ENCODE measurements at places on chromosomes 1 and 21. TPM values are rescaled to one million over a fixed set of nuclear protein-coding genes. Genes with fewer than 3 reads are reported as not detected.
A peak's percentile ranks its signal among the peaks of the same experiment; 100 is the strongest.

GRCh38 chr21:23887725-23888306 is 1719.5 kb downstream of the MRPL39 start:
- H3K4me1 ChIP-seq, result no peaks in the 10 kb centered on the region
- peak overlapping the region; percentile 25 for H3K4me3 ChIP-seq
- H3K27ac ChIP-seq, result peak overlapping the region; percentile 73
- DNase-seq, result peak; percentile 21

GRCh38 chr1:160370561-160371345 is 3.9 kb downstream of the NHLH1 start:
- DNase-seq, result no peak
- no peak overlapping the region for H3K27ac ChIP-seq
- H3K27me3 ChIP-seq, result no peaks in the 10 kb centered on the region
- no peak overlapping the region for H3K4me3 ChIP-seq
- peaks cover 4% of the 10 kb centered on the region for H3K4me1 ChIP-seq

GRCh38 chr1:241331328-241332036 is 25.5 kb downstream of the RGS7 start:
- DNase-seq, result no peak
- H3K4me1 ChIP-seq, result no peaks in the 10 kb centered on the region
- no peaks in the 10 kb centered on the region for H3K36me3 ChIP-seq
- H3K27me3 ChIP-seq, result no peaks in the 10 kb centered on the region
- no peak overlapping the region for H3K4me3 ChIP-seq

DNA sequence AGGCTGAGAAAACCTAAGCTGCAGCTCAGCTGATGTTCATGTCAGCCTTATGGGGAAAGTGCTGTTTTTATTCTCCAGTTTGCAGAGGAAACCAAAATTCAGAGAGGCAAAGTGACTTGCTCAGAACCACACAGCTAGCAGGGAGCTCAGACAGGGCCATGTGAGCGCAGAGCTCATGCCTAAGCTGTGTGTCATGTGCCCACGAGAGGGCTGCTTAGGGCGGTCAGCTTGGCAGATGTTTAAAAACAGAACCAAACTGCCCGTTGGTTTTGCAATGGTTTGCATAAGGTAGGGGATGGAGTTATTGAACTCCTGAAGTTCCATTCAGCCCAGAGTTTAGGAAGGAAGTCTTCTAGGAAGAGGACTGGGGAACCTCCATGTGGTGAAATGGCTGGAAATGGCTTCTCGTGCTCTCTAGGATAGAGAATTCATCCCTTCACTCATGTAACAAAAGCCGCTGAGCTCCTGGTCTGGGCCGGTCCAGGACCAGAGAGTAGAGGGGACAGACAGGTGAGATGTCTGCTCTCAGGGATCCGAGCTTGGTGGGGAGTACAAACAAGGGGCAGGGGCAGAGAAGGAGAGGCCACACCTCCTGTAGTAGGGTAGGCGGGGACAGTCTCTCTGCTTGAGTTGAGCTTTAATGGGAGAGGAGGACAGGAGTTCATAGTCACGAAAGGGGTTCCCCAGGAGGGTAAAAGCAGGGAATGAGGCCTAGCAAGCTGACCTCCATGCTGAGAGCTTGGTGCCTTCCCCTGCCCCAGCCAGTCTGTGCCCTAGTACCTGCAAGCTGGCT is 46.9 kb downstream of the ARHGEF10L start:
- no peaks in the 10 kb centered on the region for H3K4me1 ChIP-seq
- H3K27me3 ChIP-seq, result no peaks in the 10 kb centered on the region
- H3K27ac ChIP-seq, result no peak overlapping the region

DNA sequence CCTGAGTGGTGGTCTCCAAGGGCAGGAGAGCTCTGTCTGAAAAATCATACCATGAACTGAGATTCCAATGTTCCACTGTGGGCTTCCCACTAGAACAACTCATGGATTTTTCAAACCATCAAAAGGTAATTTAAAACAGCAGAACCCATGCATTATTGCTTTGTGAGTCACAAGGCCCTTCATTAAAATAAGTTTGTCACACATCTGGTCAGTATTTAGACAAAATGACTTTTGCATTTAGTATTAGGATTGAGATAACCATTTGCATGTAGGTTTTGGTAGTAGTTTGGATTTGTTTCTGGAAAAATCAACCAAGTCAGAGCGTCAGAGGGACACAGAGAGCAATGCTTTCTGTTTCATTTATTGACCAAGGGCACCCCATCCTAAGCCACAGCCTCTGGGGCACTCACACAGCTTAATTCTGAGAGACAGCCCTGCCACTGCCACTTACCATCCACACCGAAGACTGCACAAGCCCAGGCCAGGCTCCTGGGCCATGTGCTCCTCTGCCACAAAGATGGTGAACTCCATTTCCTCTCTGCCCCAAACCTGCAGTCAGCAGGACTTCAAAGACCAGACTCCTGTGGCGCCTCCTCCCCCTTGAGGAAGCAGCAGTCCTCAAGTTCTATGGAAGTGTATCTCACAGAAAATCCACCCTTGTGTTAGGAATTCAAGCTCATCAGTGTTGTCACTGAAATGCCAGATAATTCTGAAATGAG is 132.6 kb upstream of the DUSP10 start:
- DNase-seq, result no peak
- no peak overlapping the region for H3K4me3 ChIP-seq
- H3K4me1 ChIP-seq, result no peaks in the 10 kb centered on the region
- no peak overlapping the region for H3K27ac ChIP-seq
- H3K36me3 ChIP-seq, result no peaks in the 10 kb centered on the region
- peaks cover 5% of the 10 kb centered on the region for H3K27me3 ChIP-seq

DNA sequence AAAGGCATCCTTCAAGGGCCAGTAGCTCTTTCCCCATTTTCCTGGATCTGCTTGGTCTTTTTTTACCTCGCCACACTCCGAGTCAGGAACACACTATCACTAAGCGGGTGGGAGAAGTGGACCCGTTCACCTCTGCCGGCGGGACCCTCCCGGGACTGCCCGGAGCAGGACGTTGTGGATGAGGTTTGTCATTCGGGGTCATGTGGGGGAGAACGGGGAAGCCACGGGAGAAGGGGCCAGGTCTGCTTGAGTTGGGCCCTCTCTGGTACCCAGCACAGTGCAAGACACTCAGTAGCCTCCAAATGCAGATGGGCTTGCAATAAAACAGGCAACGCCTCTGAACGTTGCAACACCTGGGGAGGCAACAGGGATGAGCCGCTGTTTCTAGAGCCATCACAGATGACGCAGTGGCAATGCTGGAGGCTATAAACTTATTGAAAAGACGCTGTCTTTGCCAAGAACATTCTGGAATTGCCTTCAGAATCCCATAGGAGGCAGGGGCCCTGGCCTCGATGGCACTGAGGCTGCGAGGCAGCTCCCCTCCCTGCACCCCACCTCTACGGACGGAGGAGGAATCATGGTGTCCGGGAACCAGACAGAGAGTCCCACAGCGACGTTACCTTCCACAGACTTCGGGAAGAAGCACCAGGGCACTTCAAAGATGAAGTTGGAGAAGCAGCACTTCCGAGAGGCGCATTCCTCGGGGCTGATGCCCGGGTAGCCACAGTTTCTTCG is 3.8 kb downstream of the TFF2 start:
- no peaks in the 10 kb centered on the region for H3K4me1 ChIP-seq
- no peak overlapping the region for H3K4me3 ChIP-seq
- no peak overlapping the region for H3K27ac ChIP-seq
- H3K36me3 ChIP-seq, result no peaks in the 10 kb centered on the region
- peaks cover 13% of the 10 kb centered on the region for H3K27me3 ChIP-seq

GRCh38 chr1:44783697-44784093 is 4.3 kb downstream of the BEST4 start:
- H3K4me1 ChIP-seq, result peaks cover 37% of the 10 kb centered on the region
- no peaks in the 10 kb centered on the region for H3K27me3 ChIP-seq
- no peak for DNase-seq
- H3K36me3 ChIP-seq, result peaks cover 2% of the 10 kb centered on the region
- no peak overlapping the region for H3K4me3 ChIP-seq

DNA sequence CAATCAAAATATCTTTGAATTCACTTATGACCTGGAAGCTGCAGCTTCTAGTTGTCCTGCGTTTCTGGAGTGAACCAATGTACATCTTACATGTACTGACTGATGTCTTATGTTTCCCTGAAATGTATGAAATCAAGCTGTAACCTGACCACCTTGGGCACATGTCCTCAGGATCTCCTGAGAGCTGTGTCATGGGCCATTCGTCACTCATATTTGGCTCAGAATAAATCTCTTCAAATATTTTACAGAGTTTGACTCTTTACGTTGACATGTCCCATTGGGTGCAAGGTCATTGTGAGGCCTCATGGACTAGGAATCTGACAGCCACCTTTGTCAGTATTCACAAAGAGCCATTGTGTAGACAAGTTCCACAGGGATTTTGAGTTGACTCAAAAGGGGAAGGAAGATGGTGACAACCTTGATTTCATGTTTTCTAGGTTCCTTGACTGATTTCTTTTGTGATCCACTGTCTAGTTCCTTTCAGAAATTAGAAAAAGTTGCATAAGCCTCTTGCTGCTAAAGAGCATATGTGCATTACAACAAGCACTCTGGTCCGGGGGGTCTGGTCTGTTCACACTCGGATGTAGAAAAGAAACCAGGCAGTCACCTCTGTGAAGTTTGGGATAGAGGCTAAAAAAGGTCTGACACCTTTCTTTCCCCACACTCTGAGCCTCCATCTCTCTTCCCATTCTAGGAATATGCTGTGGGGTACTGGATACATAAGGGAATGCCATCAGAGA is 10.7 kb downstream of the CHI3L2 start:
- no peak for DNase-seq
- peaks cover 21% of the 10 kb centered on the region for H3K36me3 ChIP-seq
- no peaks in the 10 kb centered on the region for H3K27me3 ChIP-seq

DNA sequence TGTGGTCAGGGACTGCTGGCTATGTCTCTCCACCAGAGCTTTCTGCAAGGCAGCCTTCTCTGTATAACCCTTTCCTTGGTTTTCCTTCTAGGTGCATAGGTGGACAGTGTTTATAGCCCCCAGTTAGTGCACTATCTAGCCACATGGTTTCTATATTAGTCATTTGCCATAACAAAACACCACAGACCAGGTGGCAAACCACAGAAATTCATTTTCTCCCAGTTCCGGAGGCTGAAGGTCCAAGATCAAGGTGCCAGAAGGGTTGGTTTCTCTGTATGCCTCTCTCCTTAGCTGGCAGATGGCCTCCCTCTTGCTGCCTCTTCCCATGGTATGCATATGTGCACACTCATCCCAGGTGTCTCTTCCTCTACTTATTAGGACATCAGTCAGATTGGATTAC is 106.4 kb downstream of the KAZN start:
- H3K4me1 ChIP-seq, result no peaks in the 10 kb centered on the region
- no peaks in the 10 kb centered on the region for H3K36me3 ChIP-seq
- H3K27ac ChIP-seq, result no peak overlapping the region
- no peak for DNase-seq
- peaks cover 5% of the 10 kb centered on the region for H3K27me3 ChIP-seq
- H3K4me3 ChIP-seq, result no peak overlapping the region

GRCh38 chr1:78054559-78054958 is 8.8 kb downstream of the GIPC2 start:
- no peak overlapping the region for H3K27ac ChIP-seq
- no peak for DNase-seq
- H3K36me3 ChIP-seq, result no peaks in the 10 kb centered on the region
- H3K4me1 ChIP-seq, result no peaks in the 10 kb centered on the region
- H3K27me3 ChIP-seq, result peaks cover 3% of the 10 kb centered on the region
- H3K4me3 ChIP-seq, result no peak overlapping the region

GRCh38 chr1:63981408-63981773 is 207.6 kb downstream of the ROR1 start:
- no peaks in the 10 kb centered on the region for H3K4me1 ChIP-seq
- no peaks in the 10 kb centered on the region for H3K36me3 ChIP-seq
- no peak overlapping the region for H3K27ac ChIP-seq
- no peak for DNase-seq

DNA sequence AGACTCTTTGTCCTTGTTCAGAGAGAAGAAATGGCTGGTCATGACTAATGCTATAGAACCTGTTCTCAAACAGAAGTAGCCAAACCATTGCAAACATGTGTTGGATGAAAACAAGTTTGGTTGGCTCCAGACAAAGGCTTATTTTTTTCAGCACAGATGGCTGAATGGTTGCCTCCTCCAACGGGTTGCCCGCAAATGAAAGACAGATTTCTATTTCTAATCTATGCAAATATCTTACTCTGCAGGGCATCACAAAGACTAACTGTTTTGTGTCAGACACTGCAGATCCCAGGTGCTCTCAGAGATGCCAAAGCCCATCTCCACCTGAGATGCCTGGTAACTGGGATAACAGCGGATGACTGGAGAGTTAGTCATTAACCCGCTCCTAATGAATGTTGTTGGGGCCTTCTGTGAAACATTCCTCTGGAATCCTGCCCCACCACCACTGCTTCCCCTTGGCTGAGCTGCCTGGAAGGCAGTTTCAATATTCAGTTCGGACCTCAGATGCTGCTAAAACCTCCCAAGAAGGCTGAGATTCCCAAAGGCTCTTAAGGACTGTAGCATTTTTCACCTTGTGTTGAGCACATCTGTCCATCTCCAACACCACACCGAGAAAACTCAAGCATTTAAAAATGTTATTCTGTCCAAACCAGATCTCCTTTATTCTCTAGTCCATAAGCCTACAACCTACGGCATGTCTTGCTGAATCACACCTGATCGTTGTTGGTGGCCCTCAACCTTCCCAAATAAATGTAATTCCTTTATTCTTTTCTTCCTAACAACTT is 104.4 kb downstream of the PTPN14 start:
- peaks cover 3% of the 10 kb centered on the region for H3K4me1 ChIP-seq
- no peak overlapping the region for H3K27ac ChIP-seq
- no peak for DNase-seq
- H3K4me3 ChIP-seq, result no peak overlapping the region

DNA sequence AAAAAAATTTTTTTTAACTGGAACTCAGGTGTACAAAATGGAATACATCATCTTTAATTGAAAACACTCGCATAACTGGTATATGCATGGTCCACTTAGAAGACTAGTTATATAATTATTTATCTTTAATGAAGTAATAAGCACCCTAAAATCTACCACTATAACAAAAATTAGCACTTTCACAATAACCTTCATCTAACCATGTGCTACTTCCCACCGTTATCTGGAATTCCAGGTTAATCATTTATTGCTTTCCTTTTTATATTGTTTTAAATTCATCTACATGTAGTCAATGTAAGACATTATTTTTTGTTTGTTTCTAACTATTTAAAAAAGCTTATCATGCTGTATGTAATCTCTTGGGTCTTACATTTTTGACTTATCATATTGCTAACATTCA is 39.0 kb downstream of the GDAP2 start:
- no peaks in the 10 kb centered on the region for H3K27me3 ChIP-seq
- no peak overlapping the region for H3K27ac ChIP-seq
- peaks cover 9% of the 10 kb centered on the region for H3K36me3 ChIP-seq
- no peaks in the 10 kb centered on the region for H3K4me1 ChIP-seq

- no peak overlapping the region for H3K4me3 ChIP-seq
- H3K27ac ChIP-seq, result no peak overlapping the region
- H3K4me1 ChIP-seq, result no peaks in the 10 kb centered on the region
- peaks cover 2% of the 10 kb centered on the region for H3K27me3 ChIP-seq
- DNase-seq, result no peak
Measured at GRCh38 chr1:206868264-206868663, 2.8 kb downstream of the IL20 start.

Gene UBL4B
- not detected for total RNA-seq

Gene AZIN2
- total RNA-seq, result 6.8 TPM

Gene SYT11
- total RNA-seq, result 10.8 TPM

Gene FGGY
- 7.8 TPM for total RNA-seq
